ENCODE measurements at places on chromosomes 4 and X.

DNA sequence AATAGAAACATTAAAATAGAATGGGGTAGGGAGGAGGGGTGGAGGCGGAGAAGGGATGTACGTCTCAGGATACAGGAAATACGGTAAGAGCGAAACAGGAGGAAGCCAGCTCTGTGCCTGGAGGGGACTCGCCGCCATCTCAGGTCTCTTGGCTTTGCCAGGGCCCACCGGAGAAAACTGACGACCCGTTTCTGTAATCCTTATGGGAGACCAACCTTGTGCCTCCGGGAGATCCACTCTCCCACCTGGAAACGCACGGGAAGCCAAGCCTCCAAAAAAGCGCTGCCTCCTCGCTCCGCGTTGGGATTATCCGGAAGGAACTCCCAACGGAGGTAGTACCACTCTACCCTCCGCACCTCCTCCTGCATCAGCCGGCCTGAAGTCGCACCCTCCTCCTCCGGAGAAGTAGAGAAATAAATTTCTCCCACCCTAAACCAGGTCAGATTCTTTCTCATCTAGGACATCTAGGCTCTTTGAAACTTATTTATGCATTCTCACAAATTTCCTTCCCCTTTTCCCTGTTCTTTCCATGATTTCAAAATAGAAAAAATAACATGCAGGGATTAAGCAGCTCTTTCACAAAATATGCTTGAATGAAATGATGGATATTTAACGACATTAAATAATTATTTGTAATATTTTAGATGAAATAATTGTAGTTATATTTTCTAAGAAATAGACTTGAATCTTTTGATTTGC lies at the start of gene NBDY:
TSS of gene NBDY (plus strand) at position 92 of the 699 bp plus-strand sequence. CDS start at position 203, 111 bp downstream.
- DNase-seq: no peak

DNA sequence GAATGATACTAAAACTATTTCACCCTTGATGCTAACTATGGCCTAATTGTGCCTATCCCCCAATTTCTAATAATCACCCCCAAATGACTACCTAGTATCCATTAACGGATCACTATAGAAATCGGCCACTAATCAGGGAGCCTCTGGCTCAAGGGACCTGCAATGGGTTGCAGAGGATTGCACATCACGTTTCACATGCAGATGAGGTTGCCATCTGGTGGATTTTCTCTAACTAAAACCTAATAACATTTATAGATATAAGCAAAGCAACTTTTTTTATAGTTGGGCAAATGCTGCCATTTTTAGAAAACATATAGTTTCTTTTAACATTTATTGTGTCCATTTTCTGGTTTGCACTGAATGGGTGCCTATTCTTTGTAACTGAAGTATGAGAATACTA lies 28.3 kb upstream of the ALG13 start:
- no peak for DNase-seq

DNA sequence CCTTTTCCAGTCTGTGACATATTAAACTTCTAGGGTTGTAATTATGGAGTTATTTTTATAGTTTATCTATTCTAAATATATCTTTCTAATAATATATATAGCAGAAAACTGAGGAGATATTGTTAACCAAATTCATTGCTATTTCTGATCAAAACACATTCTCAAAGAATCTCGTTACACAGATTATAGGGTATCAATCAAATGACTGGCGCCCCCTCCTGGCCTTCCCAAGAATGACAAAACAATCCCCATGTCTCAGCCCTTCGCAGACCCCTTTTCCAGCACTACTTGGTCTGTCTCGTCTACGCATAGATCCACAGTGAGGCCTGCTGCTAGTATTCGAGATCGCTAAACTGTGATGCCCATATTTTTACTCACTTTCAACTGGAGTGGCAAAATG lies 209.3 kb downstream of the GPC3 start:
- DNase-seq: no peak

DNA sequence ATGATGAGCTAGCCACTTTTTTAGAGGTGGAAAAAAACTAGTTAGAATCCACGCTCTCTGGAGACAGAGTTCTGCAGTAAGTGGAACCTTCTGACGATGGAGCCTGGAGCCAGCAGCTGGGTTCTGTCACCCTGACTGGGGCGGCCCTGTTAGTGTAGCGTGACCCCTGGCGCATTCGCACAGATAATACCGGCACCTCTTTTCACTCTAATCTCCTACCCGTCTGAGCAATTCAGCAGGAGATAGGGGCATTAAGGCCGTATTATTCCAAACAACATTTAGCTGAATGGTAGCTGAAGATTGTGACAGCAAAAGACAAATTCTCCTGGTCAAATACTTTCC lies 292.6 kb downstream of the FBXO8 start:
- DNase-seq: peak; percentile 39

GRCh38 chr4:79088946-79089691 lies 149.9 kb upstream of the PAQR3 start:
- no peak for DNase-seq

GRCh38 chrX:311156-312129 lies 7.2 kb downstream of the GTPBP6 start:
- DNase-seq: no peak

DNA sequence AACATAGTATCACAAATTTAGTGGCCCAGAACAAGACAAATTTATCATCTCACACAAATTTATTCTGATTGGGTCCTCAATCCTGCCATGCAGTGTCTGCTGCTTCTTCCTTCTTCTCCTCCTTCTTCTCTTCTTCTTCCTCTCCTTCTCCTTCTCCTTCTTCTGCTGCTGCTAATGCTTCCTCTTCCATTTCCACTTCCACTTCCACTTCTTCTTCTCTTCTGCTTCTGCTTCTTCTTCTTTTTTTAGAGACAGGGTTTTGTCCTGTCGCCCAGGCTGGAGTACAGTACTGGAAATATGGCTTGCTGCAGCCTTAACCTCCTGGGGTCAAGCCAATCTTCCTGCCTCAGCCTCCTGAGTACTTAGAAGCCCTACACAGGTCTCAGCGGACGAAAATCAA lies 37.5 kb downstream of the FGFBP1 start:
- DNase-seq: no peak

DNA sequence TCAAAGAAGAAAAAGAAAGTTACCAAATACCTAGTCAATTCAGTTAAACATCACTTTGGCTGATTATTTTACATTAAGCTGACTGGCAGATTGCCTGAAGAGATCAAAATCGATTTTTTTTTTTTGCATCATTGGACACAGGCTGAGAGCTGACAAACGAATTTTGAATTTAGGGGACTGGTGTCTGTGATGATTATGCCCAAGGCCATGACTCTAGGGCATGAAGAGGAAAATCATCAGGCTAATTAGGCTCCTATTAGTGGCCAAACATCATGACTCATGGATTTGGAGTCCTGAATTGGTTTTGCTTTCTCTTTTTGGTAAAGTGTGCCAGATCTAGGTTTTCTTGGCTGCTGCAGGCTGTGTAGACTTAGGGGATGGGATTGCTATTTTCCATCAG lies 829.3 kb upstream of the LCORL start:
- no peak for DNase-seq

DNA sequence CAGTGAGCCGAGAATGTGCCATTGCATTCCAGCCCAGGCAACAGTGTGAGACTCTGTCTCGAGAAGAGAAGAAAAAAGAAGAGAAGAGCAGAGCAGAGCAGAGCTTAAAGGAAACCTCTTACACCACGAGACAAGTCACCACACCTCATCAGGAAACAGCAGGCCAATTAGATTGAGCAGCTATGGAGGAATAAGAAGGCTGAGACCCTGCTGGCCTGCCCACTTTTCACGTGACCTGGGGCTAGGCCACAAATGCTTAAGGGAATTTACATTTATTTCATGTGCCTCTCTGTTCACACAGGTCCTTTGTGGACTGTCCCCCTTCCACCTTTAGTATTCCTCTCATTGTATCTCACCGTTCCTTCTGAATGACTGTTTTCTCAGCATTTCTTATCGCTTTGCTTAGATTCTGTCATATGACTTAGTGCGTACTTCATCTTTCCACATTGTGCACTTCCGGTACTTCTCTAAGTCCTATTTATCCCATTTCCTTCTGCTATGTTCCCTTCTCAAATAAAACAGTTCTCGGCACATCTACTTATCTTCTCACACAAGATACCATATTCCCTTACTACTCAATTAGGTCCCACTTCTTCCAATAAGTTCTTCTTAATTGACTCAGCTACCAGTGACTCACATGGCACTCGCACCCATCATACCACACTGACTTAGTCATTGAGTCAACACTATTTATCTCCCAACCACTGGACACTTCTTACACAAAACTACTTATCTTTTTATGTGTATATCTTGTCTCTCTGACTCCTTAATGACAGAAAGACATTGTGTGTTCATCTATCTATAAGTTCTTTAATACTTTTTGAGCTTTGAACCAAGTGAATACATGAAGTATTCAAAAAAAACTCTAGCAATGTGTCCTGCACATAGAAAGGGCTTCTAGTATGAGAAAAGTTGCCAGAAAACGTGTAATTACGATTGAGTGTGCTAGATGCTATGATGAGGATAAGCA lies 11.0 kb downstream of the CUL4B start:
- no peak for DNase-seq

DNA sequence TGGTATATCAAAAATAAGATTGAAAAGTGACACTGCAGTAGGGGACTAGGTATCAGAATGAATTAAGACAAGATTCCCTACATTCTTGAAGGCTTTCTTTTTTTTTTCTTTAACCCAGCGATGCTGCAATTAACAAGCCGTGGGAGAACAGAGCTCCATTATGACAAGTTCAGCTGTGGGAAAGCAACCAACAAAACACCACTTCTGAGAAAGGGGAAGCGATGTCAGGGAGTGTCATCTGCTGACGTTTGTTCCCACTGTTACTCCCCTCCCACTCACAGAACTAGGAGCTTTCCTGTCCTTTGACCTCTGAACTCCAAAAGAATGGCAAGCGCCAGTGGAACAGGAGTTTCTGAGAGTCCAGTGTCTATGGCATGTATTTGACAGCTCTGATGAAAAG lies 90.2 kb upstream of the SLITRK2 start:
- no peak for DNase-seq

DNA sequence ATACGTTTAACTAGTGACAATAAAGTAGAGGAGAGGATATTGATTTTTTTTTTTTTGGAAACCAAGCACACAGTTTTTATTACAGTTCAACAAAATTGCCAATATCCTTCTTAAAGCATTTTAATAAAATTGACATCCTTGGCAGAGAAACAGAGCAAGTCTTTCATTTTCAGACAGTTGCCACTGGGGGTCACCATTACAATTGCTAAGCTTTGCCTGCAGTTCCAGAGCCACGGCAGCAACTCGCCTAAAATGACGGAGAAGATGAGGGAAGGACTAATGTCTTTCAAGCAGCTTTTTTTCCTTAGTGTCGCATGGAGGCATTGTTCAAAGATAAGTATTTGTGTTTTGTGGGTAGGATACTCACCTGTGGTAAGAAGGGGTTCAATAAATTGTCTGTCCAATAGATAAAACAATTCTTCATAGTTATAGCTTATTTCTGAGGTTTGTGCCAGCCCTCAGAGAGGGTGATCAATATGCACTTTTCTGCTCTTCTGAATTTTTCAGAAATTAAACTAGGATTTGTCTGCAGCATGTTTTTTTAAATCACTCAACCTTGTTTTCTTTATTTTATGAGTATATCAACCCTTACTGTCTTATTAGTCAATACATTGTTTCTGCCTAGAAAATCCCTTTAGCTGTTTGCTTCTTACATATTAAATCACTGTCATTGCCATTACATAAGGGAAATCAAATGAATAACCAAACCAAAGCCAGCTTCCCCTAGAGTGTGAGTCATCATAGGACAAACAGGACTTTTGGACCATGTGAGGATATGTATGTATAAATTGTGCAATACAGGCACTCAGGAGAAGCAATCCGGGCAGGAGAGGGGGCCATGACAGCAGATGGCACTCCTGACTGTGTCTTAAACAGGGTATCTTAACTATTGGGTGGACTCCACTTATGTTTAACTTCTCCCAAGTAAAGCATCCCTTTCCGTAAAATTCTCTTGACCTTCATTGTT lies 508.1 kb upstream of the ARX start:
- peak; percentile 25 for DNase-seq

GRCh38 chrX:78517124-78517523 lies 142.0 kb downstream of the RTL3 start:
- no peak for DNase-seq

- no peak for DNase-seq
These were observed 94.4 kb downstream of the SCD5 start for GRCh38 chr4:82704156-82704555.

DNA sequence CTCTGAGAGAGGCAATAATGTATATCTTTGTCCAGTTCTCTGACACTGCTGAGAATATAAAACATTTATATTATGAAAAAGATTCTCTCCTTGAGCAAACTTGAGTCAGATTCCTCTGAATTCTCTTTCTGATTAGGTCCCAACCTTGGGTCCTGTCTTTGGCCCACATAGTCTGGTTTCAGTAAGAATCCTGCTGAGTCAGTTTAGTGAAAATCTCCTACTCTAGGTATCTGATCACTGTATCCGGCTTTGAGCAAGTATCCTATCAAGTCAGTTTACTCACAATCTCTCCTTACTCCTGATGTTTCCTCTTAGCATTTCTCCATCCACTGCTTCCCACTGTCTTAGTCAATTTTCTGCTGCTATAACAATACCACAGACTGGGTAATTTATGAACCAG lies 253.9 kb downstream of the OPHN1 start:
- DNase-seq: no peak

- DNase-seq: no peak
These were observed 82.5 kb downstream of the HPRT1 start for GRCh38 chrX:134542485-134542884.

DNA sequence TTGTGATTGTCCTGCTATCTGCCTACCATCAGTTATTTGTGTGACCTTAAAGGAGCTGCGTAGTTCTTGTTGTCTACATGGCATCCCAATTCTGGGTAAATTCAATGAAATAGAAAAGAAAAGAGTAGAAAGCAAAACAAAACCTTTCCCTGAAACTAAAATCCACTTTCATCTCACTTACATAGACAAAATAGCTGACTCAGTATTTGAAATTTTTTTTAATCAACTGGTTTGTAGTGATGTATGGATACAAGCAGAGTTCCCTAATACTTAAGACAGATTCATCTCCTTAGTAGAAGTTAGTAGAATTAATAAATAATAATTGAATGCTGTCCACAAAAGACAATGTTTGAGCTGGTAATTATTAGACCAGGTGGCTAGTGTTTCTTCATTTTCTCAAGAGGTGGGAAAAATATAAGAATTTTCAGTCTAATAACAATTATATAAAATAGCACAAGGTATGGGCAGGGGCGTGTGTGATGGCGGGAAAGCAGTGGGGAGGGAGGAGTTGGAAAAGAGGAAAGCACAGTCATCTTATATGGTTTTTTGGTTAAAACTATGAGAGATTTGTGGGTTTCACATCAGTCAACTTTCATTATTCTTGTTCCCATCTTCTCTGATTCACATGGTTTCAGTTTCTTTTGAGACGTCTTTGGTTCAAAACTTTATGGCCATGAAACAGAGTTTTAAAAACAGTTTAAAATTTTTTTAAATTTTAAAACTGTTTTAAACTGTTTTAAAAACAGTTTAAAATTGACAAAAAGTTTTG lies 275.2 kb downstream of the SPRY1 start:
- DNase-seq: no peak
